ENCODE measurements at places on chromosomes 2 and 18.

- no peak for DNase-seq
These were observed 32.5 kb downstream of the TET3 start for GRCh38 chr2:74017223-74017622.

DNA sequence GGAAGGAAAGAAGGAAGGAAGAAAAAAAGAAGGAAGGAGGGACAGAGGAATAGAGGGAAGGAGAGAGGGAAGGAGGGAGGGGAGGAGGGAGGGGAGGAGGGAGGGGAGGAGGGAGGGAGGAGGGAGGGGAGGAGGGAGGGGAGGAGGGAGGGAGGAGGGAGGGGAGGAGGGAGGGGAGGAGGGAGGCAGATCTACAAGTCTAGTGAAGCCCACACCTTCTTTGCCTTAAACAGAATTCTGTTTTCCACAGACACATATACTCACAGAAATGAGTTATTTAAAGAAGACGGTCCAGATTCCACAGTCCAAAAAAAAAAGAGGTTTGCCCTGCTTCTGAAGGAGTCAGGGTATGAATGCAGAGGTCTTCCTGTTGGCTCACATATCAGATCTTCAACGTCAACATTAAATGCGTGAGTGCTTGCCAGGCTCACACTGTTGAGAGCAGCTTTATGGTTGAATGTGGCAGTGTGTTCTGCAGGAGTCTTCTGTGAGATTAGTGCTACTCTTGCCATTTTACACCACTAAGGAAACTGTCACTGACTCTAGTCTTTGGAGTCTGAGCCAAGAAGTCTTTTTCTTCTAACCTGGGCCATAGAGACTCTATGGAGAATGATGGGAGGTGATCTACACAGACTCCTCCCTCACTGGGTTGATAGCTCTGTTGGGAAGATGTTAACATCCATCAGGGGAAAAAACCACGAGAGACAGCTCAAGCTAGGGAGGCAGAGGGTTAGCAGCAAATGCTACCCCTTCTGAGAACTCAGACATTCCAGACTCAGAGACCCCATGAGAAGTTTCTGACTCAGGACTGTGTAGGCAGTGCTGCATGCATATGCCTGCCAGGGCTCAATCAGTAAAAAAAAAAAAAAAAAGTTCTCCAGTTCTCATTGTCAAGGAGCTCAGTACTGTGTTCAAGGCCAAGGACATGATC is 23.3 kb downstream of the PAX8 start:
- DNase-seq: no peak

DNA sequence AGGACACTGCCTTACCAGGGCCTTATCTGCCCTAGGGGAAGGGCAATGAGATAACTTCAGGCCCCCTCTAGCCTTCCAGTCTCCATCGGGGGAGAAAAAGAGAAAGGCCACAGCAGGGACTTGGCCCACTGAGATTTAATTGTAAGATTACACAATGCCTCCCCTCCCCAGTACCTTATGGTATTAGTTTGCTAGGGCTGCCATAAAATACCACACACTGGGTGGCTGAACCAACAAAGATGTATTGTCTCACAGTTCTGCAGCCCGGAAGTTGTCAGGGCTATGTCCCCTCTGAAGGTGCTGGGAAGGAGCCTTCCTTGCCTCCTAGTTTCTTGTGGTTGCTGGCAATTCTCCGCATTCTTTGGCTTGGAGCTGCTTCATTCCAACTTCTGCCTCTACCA is 34.8 kb upstream of the SPATA3 start:
- DNase-seq: no peak

DNA sequence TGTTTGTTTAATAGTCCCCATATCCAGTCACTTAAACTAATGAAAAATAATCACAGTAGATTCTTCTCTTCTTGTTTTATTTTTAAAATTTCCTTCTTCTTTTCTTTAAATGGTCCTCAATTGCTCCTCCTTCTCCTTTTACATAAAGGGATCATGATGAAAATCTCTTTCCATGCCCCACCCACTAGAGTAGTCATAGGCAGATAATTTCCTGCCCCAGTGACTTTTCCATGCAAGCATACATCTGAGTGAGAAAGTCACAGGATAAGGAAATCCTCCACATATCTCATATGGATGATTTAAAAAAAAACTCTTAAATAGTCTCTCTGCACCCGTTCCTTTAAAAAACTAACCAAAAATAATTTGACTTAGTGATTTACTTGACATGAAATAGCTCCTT is 552.3 kb upstream of the SETBP1 start:
- DNase-seq: no peak

DNA sequence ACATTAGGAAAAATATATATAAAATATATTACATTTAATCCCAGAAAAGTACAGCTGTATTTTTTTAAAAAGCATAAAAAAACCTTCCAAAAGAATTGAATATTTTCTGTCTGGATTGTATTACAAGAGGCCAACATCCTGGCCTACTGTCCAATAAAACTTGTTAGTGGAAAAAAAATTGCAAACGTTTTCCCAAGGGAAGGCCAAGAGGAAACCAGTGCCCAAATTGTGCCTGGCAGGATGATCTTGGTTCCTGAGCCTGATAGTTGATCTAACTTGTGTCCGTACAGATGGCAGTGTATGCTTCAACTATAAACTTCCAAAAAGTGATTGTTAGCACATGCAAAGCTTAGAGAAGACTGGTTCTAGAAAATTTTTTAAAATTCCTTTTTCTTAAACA is 90.6 kb upstream of the LPIN2 start:
- DNase-seq: no peak

GRCh38 chr2:118431165-118431517 is 342.9 kb downstream of the INSIG2 start:
- DNase-seq: no peak

- DNase-seq: peak; percentile 57
These were observed 253.5 kb downstream of the LDLRAD4 start for GRCh38 chr18:13471971-13472628.

- no peak for DNase-seq
These were observed 39.4 kb downstream of the EDAR start for GRCh38 chr2:108949316-108950239.

DNA sequence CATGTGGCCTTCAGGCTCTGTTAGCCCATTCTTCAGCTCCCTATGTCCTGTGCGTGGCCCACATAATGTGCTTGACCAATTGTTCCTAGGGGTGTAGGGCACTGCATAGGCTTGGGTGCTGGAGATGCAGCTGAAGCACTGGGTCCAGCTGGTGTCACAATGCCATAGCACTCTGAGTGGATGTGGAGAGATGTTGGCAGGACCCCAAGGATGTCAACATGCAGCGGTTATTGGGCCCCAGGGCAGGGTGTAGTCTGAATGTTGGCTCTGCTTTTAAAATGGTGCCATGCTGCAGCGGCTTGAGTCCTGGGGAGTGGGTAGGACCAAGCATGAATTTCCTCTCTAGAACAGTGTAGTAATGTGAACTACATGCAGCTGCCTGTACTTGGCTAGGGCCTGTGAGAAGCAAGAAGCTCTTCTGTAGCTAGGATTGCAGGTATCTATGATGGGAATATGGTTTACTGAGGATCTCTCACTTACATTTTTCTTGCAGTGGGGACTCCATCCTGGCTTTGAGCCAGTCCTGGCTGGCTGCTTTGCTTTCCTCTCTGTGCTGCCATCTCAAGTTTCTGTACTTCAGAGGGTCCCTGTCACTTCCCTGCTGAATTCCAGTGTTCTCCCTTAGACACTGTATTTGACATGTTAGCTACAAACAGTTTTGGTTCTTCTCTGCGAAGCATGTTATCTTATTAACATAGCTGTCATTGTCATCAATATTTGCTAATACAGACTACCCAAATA is 148.4 kb downstream of the CSRNP3 start:
- DNase-seq: no peak

Measured in HAP-1 (cell line).